Jurkat, Clone E6-1 (cell line): ENCODE measurements at places on chromosomes 6 and 20.

- no peak for DNase-seq
These were observed 16.8 kb downstream of the POFUT1 start for GRCh38 chr20:32224463-32224862.

GRCh38 chr6:109447878-109448555, 7.5 kb downstream of the SMPD2 start:
- DNase-seq, result no peak

DNA sequence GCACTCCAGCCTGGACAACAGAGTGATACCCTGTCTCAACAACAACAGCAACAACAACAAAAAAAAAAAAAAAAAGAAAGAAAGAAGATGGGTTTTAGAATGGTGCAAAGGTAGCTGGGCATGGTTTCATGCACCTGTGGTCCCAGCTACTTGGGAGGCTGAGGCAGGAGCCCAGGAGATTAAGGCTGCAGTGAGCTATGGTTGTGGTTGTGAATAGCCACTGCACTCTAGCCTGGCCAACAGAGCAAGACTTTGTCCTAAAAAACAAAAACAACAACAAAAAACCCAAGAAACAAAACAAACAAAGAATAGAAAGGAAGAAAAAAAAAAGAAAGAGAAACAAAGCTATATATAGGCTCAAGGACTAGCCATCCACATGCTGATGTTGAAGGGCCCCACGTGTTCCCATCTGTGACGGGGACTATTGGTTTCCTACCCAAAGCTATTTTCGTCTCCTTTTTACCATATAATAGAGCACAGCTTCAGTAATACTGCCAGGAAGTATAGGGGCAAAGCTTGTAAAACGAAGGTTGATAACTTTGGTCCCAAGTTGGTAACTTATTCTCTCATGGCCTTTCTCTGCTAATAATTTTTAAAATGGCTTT, 7.9 kb upstream of the EEF1E1 start:
- DNase-seq, result no peak

- DNase-seq, result peak; percentile 42
These were observed 135.9 kb downstream of the KHDRBS2 start for GRCh38 chr6:62150048-62150663.

DNA sequence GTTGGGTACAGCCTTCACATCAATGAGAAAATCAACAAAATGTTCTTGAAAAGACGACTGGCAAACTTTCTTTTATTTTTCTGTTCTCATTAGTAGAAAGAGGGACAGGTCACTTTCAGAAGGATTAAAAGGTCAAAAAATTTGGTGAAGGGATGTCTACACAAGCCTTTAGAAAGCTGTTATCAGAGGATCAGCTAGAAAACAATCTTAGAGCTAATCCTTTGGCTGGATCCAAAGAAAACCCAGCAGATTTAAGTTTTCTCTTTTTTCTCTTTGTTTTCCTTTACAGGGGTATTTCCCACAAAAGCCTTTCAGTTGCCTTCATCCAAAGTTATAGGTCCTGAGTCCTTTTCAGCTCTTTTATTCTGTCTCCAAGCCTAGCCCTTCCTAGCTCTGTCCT, 57.3 kb upstream of the EDN1 start:
- no peak for DNase-seq
